ENCODE measurements at places on chromosomes 7 and 10.

GRCh38 chr7:37683246-37684120 lies at the start of gene GPR141:
Gene GPR141, plus strand, starts transcription at chr7:37683766. Its CDS starts 56,628 bp downstream, at chr7:37740394.
- DNase-seq, result no peak

DNA sequence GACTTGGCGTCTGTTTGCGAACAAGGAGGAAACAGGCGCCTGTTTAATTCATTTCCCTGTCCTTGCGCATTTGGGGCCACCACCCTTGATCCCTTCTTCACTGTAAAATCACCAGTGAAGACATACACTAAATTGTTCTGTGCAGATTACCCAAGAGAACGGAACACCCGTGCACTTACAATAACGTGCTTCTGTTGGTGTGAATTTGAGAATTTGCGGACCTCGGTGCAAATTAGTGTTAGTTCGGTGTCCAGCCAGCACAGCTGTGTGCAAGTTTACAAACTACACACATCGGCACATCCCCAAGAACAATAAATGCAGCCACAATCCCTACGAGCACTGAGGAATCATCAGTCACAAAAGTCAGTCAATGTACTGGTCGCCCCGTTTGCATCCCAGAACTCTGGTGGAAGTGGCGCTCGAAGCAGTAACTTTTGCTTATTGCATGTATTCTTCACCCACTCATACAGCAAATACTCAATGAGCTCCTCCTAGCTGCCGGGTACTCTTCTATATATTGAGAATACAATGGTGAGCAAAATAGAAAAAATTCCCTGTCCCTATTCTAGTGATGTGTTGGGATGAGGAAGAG lies 786 bp upstream of the CNOT4 start:
- peak; percentile 66 for DNase-seq

- DNase-seq, result no peak
Observed at GRCh38 chr10:29692121-29692539, 57.4 kb upstream of the SVIL start.

DNA sequence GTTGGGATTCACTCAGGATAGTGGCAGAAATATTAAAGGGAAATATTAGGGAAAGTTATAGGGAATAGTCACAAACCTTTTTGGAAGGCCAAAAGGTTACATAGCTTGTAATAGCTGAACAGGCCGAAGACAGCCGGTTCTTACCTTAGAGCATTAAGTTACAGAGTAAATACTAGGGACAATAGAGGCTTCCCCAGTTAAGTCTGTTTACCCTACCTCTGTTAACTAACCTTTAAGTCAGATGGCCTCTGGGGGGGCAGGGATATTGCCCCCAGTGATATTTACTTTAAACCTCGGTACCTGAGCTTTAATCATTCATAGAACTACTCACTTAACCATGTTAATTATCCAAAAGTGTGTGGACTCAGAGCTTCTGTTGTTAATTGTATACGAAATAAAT lies 7.4 kb downstream of the POLR1F start:
- no peak for DNase-seq

DNA sequence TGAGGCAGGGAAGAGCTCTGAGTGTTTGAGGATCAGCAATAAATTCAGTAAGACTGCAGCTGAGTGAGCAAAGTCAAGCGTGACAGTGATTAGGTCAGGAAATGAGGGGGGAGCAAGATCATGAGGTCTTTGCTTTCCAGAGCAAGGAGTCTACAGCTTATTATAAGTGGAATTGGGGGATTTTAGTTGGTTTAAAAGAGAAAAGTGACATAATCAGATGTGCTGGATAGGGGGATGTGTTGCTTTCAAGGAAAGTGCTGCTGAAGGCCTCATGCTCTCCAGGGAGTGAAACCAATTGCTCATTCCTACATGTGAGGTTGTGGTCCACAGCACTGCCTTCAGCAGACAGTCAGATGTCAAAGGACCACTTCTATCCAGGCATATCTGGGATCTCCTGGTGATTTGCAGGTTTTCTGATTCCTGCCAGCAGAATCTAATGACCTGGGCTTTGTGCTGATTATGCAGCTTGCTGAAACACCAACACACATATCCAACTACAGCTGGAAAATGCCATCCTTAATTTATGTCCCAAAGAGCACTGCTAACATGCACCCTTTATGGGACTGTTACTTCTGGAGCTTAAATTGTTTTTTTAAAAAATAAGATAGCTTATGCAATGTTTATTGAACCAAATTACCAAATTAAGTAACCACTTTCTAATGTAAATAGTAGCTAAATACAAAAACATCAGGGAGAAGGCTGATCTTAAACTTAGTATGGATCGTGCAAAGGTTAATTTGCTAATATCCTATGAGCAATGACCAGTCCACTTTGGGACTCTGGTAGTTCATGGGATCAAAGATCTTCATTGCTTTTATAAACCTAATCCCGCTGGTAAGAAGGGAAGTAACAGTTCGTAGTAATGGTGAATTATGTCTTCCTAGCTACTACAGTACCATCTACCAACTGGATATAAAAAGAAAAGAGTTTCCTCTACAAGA lies 607.6 kb downstream of the KCNMA1 start:
- no peak for DNase-seq

- DNase-seq, result no peak
Observed at GRCh38 chr7:13989949-13990305, 461 bp upstream of the ETV1 start.

GRCh38 chr7:129499999-129500398 lies 2.3 kb upstream of the SMKR1 start:
- no peak for DNase-seq

- DNase-seq, result peak; percentile 11
Observed at GRCh38 chr7:136555933-136556332, 312.5 kb upstream of the CHRM2 start.

- DNase-seq, result no peak
Observed at GRCh38 chr7:37333075-37333474, 115.6 kb downstream of the ELMO1 start.

- peak; percentile 39 for DNase-seq
Observed at GRCh38 chr7:30988351-30989005, 24.7 kb downstream of the GHRHR start.

- no peak for DNase-seq
Observed at GRCh38 chr7:111933609-111934008, 272.6 kb downstream of the DOCK4 start.

DNA sequence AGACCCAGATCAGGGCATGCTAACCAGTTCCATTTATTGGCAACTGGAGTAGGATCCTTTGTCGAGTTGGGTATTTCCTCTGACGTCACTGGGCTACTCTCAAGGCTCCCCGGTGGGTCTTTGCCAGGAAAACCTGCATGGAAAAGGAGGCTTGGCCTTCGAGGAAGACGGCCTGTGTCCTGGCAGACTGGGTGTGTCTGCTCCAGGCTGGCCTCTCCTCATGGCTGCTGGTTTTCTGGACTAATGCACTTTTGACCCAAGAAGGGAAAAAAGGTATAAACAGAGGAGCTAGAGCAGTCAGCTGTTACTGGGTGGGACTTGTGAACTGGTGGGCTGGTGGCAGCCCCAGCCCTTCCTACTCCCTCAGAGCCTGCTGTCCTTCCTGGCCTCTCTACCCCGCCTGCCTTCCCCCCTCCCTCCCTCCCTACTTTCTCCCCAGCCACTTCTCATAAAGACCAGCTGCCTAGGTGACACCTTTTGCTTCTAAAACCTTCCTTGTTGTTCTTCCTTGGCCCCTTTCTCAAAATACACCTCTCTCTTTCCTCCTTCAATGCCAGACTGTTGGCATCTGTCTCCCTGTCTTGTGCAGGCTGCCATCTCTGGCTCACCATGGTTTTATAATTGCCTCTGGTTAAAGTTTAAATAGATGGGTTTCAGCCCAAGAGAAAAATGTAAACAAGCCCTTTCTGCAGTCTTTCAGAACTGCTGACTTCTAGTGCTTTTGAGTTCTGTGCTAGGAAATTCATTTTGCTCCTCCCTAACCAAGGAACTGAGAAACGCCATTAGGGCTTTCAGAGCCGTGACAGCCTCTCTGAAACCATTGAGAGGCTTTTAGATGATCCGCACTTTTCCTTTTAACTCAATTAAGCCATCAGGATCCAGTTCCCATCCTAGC lies 101.8 kb upstream of the MKLN1 start:
- peak; percentile 39 for DNase-seq

DNA sequence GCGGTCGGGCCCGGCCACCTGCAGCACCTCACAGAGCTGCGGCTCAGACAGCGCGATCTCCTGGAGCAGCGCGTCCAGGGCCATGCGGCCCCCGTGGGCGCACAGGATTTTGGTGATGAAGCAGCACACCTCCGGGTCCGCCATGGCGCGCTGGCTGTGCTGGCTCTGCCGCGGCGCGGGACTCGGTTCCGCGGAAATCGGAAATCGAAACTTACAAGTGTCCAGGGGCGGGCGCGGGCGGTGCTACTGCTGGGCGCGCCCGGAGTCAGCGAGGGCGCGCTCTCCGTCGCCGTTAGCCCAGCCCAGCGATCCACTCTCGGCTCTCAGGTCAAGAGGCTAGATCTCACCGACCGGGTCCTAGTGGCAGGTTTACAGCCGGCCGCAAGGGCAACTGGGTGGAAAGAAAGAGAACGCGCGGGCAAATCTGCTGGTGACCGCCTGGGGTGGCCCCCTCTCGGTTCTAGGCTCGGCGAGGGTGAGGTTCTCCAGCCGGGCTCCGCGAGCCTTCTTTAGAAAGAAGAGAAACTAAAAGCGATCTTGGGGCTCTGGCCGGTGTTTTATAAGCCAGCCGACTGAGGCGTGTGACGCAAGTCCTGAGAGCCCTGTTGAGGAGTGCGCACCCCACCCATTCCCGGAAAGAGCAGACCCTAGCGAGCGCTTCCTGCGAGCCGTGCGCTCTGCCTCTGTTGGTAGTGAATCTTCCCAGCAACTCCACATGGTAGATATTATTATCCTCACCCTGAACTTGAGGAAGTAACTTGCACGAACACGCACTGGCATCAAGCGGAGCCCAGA lies at the start of gene ZC3HAV1:
ZC3HAV1 (minus strand) TSS at position 533 of the 795 bp plus-strand sequence; CDS start at position 144, 389 bp downstream.
- DNase-seq, result peak; percentile 93

- peak; percentile 5 for DNase-seq
Observed at GRCh38 chr10:70974351-70974901, 86.1 kb upstream of the PCBD1 start.

- DNase-seq, result no peak
Observed at GRCh38 chr7:157949711-157950110, 612.9 kb downstream of the DNAJB6 start.

GRCh38 chr10:102660888-102661657 lies 16.8 kb downstream of the TRIM8 start:
- peak; percentile 51 for DNase-seq
